H9 (cell line): ENCODE measurements at places on chromosomes 12 and 14.

- no peak for DNase-seq
Observed at GRCh38 chr12:18658829-18659228, 79.0 kb downstream of the PLCZ1 start.

DNA sequence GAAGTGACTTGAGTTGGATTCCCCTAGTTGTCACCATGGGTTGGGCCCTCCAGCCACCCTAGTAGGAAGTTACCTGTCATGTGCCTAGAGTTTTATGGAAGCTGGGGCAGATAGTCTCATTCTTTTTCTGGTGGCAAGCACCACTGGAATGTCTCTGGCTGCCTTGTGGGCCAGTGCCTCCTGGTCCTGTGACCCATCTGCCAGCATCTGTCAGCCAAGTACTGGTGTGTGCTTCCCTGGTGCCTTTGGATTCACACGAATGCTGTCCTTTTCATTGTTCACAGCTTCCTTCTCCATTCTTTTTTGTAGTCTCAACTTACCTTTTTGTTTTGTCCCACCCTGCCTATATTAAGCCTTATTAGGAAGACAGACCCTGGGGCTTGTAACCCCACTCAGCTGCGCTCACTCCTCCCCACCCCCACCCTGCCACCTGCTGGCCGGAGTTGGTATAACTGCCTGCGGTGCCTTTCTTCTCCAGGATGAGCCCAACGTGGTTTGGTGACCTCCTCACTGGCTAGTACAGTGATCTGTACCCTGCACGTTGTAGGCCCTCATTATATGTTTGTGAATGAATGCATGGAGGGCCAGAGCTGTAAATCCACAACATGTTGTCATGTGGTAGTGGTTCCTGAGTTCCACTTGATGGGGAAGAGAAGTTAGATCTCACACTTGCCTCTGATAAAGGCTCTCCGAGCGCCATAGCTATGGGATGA is 125.7 kb downstream of the TSPAN9 start:
- DNase-seq = peak; percentile 81

DNA sequence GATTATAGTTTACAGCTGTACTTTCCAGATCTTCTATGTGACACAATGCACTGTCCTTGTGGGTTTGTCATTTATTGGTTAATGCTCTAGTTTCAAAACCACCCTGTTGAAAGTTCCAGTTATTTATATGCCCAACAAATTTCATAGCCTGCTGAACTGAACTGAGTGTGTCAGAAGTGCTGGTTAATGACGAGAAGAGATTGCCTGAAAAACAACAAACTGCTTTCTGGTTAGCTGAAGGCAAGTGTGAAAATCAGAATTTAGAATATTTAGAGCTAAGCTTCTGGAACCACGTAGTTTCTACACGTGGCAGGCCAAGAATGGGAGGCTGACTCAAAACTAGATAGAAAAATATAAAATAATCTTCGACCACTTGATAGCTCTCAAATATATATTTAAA is 19.1 kb upstream of the RIN3 start:
- DNase-seq = no peak

GRCh38 chr14:55556929-55557623 is 22.9 kb upstream of the KTN1 start:
- DNase-seq = no peak

GRCh38 chr12:44377443-44378187 is 498.5 kb downstream of the NELL2 start:
- no peak for DNase-seq
